IPS-NIHi11 (cell line): ENCODE measurements at places on chromosomes 11 and 22.

DNA sequence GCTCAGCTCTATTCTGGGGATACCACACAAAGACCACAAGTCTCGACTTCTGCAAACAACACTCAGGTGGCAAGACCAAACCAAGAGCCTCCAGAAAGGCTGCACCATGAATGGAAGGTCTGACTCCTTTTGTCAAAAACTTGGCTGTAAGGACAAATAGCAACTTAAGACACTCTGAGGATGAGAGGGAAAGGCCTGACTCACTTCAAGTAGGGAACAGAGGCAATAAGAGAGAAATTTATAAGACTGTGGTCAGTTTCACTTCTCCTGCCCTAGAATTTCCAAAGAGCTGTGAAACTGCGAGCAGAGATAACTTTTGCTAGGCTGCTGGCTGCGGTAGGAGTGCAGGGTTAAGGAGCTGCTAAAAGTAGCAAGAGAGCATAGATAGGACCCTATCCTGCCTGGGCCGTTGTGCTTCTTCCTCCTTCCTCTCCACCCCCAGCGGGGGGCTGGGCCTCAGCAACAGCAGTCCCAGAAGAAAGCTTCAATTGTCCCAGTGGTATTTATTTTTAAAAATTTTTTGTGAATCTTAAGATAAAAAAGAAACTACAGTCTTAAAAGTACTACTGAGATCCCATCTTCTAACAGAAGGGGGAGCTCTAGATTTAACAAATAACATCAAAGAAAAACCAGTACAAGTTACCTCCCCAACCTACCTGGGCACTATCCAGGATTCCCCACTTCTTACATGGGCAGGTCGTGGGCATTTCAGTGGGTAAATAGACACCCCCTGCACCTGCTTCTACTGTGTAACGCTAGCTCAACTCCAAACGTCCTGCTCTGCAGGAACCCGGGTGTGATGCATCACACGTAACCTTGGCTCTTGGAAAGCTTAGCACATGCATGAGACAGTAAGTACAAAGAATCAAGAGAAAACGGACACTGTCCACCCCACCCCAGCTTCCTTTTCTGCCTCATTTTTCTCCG lies 66.4 kb downstream of the SGSM3 start:
- peak; percentile 62 for DNase-seq

- DNase-seq = no peak
Observed at GRCh38 chr11:121636800-121637176, 184.0 kb upstream of the SORL1-AS1 start.

GRCh38 chr22:46626911-46627805 lies 7.0 kb downstream of the GRAMD4 start:
- peak; percentile 98 for DNase-seq

- no peak for DNase-seq
Observed at GRCh38 chr11:102623998-102624397, 1.1 kb downstream of the MMP20 start.

GRCh38 chr11:45091563-45092403 lies 54.7 kb upstream of the PRDM11 start:
- DNase-seq = peak; percentile 55

GRCh38 chr11:68325907-68326220 lies 13.5 kb downstream of the LRP5 start:
- no peak for DNase-seq

GRCh38 chr11:92636543-92637188 lies 332.8 kb upstream of the MTNR1B start:
- no peak for DNase-seq

- DNase-seq = no peak
Observed at GRCh38 chr11:23539556-23539955, 679.3 kb upstream of the CCDC179 start.

DNA sequence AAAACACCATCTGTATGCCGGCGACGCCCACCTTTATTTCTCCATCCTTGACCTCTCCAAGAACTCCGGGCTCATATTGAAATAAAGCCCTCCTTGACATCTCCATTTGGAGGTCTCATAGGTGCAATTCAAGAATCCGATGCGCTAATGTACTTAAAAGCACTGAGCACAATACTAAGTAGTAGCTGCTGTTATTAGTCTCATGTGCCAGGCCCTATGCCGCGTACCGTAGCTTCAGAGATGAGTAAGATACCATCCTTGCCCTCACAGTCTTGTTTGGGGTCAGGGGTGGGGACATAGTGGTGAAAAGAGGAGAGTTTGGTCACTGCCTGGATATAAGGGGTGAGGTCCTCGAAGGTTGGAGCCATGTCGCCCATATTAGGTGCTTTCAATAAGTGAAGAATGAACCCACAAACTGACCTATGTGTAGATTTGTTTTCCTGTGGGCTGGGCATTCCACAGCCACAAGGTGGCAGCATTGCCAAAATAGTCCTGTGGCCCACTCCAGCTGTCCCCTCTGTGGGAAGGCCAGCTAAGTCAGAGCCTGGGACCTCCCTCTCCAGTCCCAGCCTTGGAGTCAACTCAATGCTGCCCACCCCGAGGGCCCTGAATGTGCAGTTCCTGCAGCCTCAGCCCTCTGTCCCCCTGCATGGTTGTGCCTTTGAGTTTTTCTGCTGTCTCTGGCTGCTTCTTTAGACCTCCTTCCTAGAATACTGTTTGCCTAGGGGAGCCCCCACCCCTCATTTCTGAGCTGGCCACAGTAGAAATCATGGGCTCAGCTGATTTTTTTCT lies 6.5 kb downstream of the DCPS start:
- DNase-seq = peak; percentile 83

DNA sequence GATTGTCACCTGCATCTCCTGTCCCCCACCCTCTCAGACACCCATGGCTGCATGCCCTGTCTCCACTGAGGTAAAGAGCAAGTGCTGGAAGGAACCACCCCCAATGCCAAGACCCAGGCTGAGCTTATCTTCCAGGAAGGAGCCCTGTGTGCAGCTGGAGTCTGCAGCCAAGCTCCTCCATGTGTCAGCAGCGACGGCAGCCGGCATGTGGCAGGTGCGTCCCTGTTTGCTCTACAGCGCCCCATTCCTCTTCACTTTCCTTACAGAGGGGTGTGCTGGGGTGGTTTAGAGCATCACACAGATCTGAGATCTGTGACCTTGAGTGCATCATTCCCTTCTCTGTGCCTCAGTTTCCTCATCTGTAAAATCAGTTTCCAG lies 7.7 kb upstream of the MN1 start:
- peak; percentile 42 for DNase-seq

DNA sequence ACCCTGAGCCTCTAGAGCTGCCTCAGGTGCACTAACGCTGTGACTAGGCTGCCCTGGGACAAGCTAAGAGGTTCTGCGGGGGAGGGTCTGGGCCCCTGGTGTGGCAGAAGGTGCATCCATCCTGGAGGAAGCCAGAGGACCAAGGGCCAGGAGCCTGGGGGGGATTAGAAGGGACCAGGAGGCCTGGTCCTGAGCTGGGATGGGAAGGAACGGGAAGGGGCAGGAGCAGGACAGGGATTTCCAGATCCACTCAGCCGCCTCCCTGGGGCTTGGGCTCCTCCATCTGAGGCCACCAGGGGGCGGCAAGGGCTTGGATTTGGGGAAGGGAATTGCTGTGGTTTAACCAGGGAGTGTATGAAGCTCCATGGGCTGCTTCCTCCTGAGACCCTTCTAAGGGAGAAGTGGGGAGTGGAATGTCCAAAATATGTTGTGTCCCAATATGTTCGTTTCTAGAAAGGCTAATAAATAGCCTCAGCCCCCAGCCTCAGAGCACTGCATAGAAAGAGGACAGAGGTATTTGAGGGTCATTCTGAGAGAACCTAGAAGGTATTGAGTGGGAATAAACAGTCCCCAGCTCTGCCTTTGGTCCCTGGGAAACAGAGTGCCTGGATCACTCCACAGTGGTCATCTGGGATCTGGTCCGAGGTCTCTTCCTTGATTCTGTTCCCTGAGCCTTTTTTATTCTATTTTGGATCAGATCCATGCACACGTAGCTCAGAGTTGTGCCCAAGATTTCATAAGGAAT lies 17.4 kb upstream of the PRAME start:
- DNase-seq = peak; percentile 83

DNA sequence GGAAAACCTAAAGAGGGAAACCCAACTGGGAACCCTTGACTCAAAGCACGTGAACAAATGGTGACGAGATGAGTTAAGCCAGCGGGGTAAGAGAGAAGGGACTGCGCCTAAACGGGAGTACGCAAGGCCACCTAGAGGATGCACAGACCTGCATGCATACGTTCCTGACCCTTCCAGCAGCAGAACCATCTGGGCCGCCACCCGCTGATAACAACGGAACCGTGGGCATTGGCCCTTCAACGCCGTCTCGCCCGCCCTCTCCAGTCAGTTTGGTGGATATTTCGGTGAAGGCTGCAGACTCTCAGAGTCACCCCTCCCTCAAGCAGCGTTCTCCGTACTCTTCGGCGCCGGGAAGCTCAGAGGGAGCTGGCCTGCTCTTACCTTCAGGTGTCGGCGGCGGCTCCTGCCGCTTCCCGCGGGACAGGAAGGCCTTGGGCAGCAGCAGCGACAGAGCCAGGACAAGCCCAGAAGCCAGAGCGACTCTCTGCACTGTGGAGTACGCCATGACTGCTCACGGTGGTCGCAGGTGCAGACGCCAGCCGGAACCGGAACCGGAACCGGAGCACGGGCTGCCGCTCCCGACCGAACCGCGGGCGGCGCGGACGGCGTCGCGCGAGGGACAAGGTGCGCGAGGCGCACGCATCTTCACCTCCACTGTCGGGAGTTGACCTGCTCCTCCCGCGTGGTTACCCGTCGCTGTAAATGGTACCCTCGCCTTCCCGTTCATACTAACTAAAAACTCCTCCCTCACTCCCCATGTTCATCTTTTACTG lies at the start of gene RIC3:
RIC3 (minus strand) TSS at position 541 of the 773 bp plus-strand sequence; CDS start at position 505, 36 bp downstream.
- peak; percentile 59 for DNase-seq

DNA sequence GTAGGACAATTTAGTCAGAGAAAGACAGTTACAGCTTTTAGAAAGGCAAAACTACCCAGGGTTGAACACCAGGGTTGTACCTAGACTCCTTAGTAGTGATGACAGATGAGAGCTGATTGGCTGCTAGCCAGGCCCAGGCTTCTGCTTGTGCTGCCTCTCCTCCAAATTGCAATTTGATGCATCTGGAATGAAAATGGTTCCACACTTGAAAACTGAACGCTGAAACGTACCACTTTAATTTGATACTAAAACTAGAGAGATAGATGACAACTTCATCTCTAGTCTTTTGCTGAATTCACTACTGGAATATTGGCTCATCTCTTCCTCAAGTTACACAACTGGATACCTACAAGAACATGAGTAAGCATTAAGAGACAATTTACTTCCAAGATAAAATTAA lies 19.2 kb upstream of the FNBP4 start:
- DNase-seq = no peak
